H7 (cell line): ENCODE measurements at places on chromosomes 7 and 10.

GRCh38 chr10:86678999-86679792 is 10.9 kb downstream of the LDB3 start:
- DNase-seq: no peak

GRCh38 chr7:141389140-141389796 is 161.9 kb upstream of the AGK start:
- no peak for DNase-seq

DNA sequence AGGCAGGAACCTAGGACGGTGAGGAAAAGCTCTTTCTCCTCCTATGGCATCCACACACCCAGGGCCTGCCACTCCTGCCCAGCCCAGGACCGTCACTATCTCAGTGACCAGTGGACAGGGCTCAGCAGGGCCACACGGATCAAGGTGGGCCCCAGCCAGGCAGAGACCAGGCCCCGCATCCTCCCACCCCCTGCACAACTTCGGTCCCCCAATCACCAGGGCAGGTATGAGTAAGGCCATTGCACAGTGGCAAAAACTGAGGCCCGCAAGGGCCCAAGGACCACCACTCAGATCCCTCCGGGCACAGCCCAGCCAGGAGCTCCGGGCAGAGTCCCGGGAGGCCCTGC is 30.3 kb downstream of the OAT start:
- DNase-seq: no peak

DNA sequence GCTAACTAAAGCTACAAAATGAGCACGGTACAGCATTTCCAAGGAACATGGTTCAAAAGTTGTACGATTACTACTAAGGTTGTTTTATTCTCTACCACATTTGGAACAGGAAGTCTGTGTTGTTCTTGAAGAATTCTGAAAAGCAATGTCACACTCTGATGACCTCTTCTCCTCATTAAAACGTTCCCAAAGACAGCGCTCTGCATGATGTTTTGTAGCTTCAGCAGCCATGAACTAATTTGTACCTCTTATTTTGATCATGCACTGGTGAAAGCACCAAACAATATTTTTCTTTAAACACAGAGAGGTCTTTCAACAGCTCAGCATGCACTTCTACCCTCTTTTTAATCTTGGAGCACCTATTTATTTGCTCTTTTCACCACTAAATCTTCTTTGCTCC is 75.0 kb upstream of the TES start:
- DNase-seq: no peak

GRCh38 chr7:80499350-80499953 is 12.4 kb downstream of the GNAT3 start:
- no peak for DNase-seq

GRCh38 chr10:43576062-43576461 is 1.6 kb upstream of the ZNF239 start:
- no peak for DNase-seq
